ENCODE measurements at places on chromosomes 3 and 15. TPM values are rescaled to one million over a fixed set of nuclear protein-coding genes. Genes with fewer than 3 reads are reported as not detected.

Gene IGSF10
- polyA plus RNA-seq = 6.8 TPM

Gene SLC9A9
- polyA plus RNA-seq = 2.2 TPM

Gene RARB
- 2.8 TPM for polyA plus RNA-seq

Gene CEMIP
- polyA plus RNA-seq = 32.0 TPM

Gene SEMA3B
- polyA plus RNA-seq = 39.6 TPM

Gene CD96
- 1.9 TPM for polyA plus RNA-seq

Gene SERPINI2
- polyA plus RNA-seq = 0.49 TPM

Gene CCR2
- polyA plus RNA-seq = 21.2 TPM

Gene MEF2A
- polyA plus RNA-seq = 26.0 TPM

Gene RCN2
- 28.7 TPM for polyA plus RNA-seq

Gene TMEM108
- 5.3 TPM for polyA plus RNA-seq

Gene SPINK8
- not detected for polyA plus RNA-seq

Gene FBXL22
- polyA plus RNA-seq = 0.42 TPM

Gene SI
- 0.02 TPM for polyA plus RNA-seq

Gene PHLDB2
- 14.4 TPM for polyA plus RNA-seq

Gene STRA6
- polyA plus RNA-seq = 0.49 TPM

Gene SCAMP5
- 0.94 TPM for polyA plus RNA-seq

Gene CLEC3B
- 33.1 TPM for polyA plus RNA-seq

Gene LAMB2
- polyA plus RNA-seq = 331 TPM

Gene TRMT10C
- 15.1 TPM for polyA plus RNA-seq

Gene SAXO2
- 5.9 TPM for polyA plus RNA-seq

Gene RPP14
- polyA plus RNA-seq = 6.8 TPM

Gene CELF6
- 3.4 TPM for polyA plus RNA-seq

Gene KBTBD12
- 0.37 TPM for polyA plus RNA-seq

Gene SERPINI1
- polyA plus RNA-seq = 3.3 TPM

Gene CILP
- polyA plus RNA-seq = 0.43 TPM

Gene FAM227B
- polyA plus RNA-seq = 3.3 TPM

Gene FILIP1L
- 17.3 TPM for polyA plus RNA-seq

Gene CNTN4
- polyA plus RNA-seq = 2.6 TPM

Gene IL5RA
- 1.1 TPM for polyA plus RNA-seq

Gene ZBED2
- polyA plus RNA-seq = 3.4 TPM

Gene MYO5A
- 11.5 TPM for polyA plus RNA-seq

Gene ERICH6
- polyA plus RNA-seq = not detected

Gene PATL2
- 4.8 TPM for polyA plus RNA-seq

Data from lung (tissue), 17 donors.